Posterior vena cava (tissue), 2 donors: ENCODE measurements at places on chromosomes 13 and 19. TPM values are rescaled to one million over a fixed set of nuclear protein-coding genes. Genes with fewer than 3 reads are reported as not detected.

- peak; percentile 95 for DNase-seq
Observed at GRCh38 chr13:113393563-113394338, 29.8 kb upstream of the GRTP1 start.

The KLK13 gene
- not detected for total RNA-seq

The LRRC25 gene
- total RNA-seq: 6.8 TPM

The PRX gene
- total RNA-seq: 3.5 TPM

The MCF2L gene
- 33.1 TPM for total RNA-seq

The ZNF71 gene
- total RNA-seq: 8.4 TPM

The FGF9 gene
- 0.90 TPM for total RNA-seq

DNA sequence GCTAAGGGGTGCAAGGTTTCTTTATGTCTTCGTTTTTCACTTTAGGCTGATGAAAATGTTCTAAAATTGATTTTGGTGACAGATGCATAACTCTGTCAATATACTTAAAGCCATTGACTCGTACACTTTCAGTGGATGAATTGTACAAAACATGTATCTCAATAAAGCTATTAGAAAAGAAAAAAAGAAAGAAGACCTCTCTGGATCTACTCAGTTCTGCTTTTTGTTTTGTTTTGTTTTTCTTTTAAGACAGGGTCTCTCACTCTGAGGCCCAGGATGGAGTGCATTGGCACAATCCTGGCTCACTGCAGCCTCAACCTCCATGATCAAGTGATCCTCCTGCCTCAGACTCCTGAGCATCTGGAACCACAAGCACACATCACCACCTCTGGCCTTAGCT lies 3.5 kb downstream of the SIGLEC5 start:
- DNase-seq: no peak

The OR7A5 gene
- total RNA-seq: not detected

GRCh38 chr13:76331943-76332712 lies 554.1 kb downstream of the KCTD12 start:
- no peak for DNase-seq

DNA sequence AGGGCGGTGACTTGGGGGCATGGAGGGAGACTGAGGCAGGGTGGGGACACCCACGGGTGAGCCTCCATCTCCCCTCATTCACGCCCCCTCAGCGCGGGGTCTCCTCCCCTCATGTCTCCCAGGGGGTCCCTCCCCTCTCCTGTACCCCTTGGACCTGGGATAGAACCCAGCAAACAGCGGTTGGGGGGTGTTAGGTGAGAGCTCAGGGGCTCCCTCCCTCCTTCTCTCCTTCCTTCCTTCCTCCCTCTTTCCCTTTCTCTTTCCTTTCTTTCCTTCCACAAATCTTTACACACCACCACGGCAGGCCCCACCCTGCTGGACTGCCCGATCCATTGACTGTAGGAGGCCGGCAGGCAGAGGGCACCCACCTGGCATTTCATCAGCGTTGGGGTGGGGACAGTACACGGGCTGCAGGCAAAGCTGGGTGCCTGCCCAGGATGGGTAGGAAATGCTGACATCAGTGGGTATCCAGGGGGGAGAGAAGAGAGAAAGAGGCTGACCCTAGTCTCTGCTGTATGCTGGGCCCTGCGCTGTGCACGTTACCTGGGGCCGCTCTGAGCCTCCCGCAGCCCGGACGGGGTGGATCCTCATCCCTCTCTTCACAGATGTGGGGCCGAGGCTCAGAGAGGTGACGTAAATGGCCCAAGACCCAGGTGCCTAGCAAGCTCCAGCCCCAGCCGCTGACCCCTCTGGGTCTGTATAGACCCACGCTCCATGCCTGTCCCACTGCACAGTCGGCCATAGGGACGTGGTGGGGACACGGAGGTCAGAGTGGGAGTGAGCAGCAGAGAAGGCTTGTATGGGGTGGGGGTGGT lies 3.5 kb downstream of the SSC5D start:
- DNase-seq: no peak

- DNase-seq: no peak
Observed at GRCh38 chr19:23145617-23146415, 29.0 kb downstream of the ZNF730 start.

GRCh38 chr13:40170982-40171381 lies 495.5 kb downstream of the FOXO1 start:
- no peak for DNase-seq

DNA sequence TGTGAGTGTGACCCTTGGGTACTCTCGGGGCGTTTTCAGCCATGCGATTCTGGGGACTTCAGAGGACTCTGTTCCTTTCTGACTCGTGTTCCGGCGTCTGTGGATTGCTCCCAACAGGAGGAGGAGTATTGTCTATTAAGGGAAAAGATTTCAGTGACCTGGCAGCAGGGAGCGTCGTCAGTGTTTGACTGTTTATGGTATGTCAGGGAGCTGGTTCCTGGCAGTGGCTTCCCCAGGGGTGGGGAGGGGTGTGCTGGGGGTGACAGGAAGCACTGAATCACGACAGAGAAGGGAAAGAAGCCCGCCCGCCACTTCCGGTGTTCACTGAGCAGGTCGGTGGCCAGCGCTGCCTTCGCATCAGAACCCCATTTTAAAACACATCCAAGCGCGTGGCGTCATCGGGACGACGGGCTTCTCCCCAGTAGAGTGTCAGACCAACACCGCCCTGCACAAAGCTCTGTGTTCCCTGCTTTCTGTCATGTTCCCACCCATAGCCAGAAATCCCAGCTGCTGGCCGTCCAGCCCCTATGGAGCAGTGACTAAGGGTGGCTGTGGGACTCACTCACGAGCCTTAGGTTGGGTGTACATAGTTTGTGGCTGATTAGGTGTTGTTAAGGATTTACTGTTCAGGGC lies 33.8 kb downstream of the COL4A2 start:
- peak; percentile 98 for DNase-seq

The FPR1 gene
- 38.3 TPM for total RNA-seq

GRCh38 chr19:45446295-45446694 lies 21.5 kb upstream of the FOSB start:
- no peak for DNase-seq

DNA sequence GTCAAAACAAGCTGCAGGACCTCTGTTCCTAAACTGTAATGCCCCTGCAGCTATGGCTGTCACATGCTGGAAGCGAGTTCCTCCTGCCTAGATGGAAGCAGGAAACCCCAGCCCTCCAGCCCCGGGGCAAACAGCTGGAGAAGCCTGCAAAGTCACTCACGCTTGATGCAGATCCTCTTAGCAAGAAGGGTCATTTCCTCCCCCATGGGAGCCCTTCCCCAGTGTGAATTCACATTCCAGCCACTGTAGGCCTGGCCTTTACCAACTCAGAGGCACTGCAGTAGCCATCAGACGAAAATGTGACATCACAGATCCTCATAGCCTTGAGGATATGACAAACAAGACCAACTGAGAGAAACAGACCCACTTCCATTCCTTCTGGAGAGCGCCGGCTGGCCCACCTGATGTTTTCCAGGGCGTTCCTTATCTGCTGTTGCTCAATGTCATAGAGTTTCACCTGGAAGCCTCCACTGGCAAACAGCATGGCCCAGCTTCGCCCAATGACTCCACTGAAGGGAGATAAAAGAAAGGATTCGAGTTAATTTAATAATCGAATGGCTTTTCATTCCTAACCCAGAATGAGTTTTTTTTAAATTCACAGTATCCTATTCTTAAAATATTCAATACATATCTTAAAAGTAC lies 13.5 kb downstream of the CRYL1 start:
- no peak for DNase-seq

DNA sequence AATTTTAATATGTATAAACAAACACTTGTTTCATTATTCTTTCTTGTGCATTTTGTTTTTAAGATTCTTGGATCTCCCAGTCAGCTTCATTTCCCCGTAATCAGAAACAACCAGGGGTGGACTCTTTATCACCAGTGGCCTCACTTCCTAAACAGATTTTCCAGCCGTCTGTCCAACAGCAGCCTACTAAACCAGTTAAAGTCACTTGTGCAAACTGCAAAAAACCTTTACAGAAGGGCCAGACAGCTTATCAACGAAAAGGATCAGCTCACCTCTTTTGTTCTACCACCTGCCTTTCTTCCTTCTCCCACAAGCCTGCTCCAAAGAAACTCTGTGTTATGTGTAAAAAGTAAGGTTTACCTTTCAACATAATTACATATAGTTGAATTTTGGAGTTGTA lies 44.3 kb downstream of the ZMYM2 start:
- DNase-seq: no peak

The ADGRE2 gene
- total RNA-seq: 4.3 TPM

- peak; percentile 80 for DNase-seq
Observed at GRCh38 chr19:29645911-29646310, 19.4 kb upstream of the PLEKHF1 start.

- DNase-seq: no peak
Observed at GRCh38 chr19:47405197-47405550, 14.2 kb downstream of the MEIS3 start.

The ZIK1 gene
- total RNA-seq: 5.0 TPM

The SDHAF1 gene
- total RNA-seq: 11.2 TPM

- no peak for DNase-seq
Observed at GRCh38 chr13:71290963-71291841, 575.8 kb downstream of the DACH1 start.
